ENCODE measurements at places on chromosomes 5 and 9. TPM values are rescaled to one million over a fixed set of nuclear protein-coding genes. Genes with fewer than 3 reads are reported as not detected.

DNA sequence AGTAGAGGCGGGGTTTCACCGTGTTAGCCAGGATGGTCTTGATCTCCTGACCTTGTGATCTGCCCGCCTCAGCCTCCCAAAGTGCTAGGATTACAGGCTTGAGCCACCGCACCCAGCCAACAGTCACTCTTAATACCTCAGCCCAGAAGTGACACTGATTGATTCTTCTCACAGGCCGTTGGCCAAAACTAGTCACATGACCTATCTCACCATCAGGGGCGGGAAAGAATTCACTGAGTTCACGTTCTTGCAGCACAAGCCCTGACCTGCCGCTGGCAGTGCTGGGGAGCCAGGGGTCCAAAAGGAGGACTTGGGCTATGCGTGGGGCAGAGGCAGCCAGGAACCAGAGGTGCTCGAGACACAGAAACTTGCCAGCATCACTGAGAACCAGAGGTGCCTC lies 55.0 kb upstream of the CPLX2 start:
- no peak for DNase-seq

DNA sequence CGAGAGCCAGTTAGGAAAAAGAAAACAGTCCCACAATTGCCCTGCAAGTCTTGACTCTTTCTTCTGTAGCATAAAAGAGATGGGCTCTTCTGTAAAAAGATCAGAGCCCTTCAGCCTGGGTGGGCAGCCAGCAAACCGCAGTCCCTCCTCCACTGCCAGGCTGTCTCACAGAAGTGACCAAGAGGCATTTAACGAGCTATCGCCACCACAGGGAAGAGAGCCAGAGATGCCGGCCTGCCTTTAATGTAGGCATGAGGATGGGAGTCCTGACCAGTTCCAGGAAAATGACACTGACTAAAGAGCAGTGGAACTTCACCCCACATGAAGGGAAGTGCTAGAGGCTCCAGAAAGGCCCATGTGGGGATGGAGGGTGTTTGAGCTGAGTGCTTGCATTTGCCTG lies 264.6 kb downstream of the NDUFS4 start:
- DNase-seq = no peak

- no peak for DNase-seq
These were observed 67.8 kb downstream of the PTCD2 start for GRCh38 chr5:72387985-72388384.

GRCh38 chr5:157486861-157487260 lies 26.8 kb downstream of the NIPAL4 start:
- DNase-seq = peak; percentile 31

DNA sequence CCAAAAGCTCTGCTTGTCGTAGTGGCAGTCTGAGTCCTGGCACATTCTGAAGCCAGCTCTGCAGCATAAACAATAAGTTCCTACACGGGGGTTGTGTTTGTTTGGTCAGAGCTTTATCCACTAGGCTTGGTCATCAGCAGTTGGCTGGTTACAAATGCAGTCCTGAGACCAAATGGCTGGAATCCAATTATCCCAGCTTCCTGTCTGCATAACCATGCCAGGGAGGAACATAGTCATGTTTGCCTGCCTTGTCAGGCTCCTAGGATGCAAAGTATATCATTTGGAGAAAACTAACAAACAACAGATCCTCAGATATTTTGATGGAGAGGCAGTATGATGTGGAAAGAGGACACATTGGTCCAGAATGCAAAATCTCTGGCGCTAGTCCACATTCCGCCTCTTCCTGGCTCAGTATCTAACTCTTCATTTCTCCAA lies 85.8 kb downstream of the FBXO38 start:
- no peak for DNase-seq

GRCh38 chr9:110198357-110198756 lies 9.6 kb downstream of the C9orf152 start:
- no peak for DNase-seq

BARHL1 gene
- not detected for polyA plus RNA-seq

MATR3 gene
- 370 TPM for polyA plus RNA-seq

IPO11 gene
- polyA plus RNA-seq = 12.1 TPM

FGD3 gene
- polyA plus RNA-seq = 115 TPM
